ENCODE measurements at places on chromosomes 5 and 9.

DNA sequence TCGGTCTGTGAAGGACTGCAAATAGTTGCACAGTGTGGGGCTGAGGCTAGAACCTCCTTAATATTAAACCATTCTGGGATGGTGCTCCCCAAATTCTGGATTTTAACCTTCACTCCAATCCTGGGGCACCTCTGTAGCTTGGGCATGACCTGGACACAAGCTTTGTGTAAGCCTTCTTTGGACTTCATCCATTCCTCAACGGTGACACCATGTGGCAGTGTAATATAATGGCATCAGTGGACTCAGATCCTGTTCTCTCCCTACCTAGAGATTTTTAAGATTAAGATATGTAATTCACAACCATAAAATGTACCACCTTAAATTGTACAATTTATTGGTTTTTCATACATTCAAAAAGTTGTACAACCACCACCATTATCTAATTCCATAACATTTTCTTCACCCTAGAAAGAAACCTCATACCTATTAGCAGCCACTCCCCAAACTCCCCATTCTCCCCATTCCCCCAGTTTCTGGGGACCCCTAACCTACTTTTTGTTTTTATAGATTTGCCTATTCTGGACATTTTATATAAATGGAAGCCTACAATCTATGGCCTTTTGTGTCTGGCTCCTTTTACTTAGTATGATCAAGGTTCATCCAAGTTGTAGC lies 4.8 kb upstream of the PLGRKT start:
- DNase-seq, result peak; percentile 34

GRCh38 chr5:159518371-159518770 lies 188.1 kb upstream of the IL12B start:
- DNase-seq, result no peak

DNA sequence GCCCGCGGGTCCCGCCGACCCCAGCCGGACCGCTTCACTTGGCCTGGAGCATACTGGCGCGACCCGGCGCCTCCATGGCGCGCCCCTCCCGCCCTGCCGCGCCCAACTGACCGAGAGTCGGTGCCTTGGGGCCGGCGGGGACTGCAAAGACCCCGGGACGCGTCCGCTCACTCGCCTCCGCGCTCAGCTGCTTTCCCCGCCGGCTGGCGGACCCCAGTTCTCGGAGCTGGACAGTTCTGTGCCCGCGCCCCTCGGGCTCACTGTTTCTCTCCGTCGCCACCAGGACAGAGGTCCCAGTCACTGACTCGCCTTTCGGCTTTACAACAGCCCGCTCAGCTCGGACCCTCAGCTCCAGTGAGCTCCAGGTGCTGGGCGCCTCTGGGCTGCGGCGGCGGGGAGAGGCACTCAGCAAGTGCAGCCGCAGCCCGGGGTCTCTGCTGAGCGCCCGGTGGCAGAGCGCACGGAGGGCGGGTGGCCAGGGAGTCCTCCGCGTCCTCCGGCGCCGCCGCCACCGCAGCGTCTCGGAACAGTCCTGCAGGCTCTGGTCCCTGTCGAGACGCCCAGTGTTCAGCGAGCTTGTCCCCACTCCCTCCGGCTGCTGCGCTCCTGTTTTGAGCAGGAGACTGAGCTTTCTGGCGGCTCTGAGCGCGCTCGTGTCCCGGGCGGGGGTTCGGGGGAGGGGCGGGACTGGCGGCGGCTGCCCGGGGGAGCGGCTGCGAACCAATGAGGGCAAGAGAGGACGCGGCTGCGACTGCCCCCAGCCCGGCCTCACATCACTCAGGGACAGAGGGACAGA lies at the start of gene SMIM32:
Gene SMIM32 (minus strand): TSS at position 637 of the 796 bp plus-strand sequence. CDS start 638 bp downstream, outside the sequence.
- DNase-seq, result no peak

DNA sequence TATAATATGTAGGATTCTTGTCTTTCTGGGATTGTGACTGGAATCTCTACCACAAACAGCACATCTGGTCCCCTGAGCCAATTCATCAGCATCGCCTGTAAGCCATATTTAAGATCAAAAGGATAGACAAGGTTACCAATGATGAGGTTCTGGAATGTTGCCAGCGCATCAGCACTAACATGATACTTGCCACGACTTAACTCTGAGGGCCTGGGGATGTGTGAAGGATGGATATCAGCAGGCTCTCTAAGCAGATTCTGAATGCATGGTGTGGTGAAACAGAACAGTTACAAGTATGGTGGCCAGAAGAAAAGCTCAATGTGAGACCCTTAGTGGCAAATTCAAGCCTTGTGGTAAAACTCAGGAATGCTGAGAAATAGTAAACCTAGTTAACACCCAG lies 143.0 kb downstream of the XRCC4 start:
- DNase-seq, result no peak

- DNase-seq, result no peak
Observed at GRCh38 chr9:133168432-133168831, 4.7 kb upstream of the GBGT1 start.

DNA sequence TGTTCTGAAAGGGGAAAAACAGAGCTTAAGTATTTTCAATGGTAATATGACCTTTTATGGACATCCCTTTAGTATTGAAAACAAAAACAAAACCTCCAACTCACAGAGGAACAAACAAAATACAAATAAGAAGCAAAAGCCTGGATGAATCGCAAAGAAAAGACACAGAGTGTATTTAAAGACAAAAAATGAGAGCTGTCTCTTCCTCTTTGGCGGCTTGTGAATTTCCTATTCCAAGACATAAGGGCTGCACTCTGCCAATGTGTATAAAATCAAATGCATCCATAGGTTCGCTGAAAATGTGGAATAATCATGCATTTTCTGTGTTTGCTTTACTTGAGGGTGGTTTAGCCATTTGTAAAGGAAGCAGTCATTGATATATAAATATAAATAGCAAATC lies 739.3 kb upstream of the ZNF608 start:
- no peak for DNase-seq

- no peak for DNase-seq
Observed at GRCh38 chr9:131382850-131383729, 10.8 kb upstream of the PRRC2B start.

GRCh38 chr9:98331536-98332259 lies 76.2 kb upstream of the TBC1D2 start:
- no peak for DNase-seq

GRCh38 chr9:38727497-38728001 lies 7.6 kb upstream of the FAM240B start:
- no peak for DNase-seq

GRCh38 chr9:89467278-89467625 lies 30.7 kb downstream of the SEMA4D start:
- DNase-seq, result no peak

- DNase-seq, result no peak
Observed at GRCh38 chr5:127652952-127653611, 4.2 kb downstream of the CTXN3 start.

- DNase-seq, result no peak
Observed at GRCh38 chr5:62341783-62342475, 35.9 kb downstream of the KIF2A start.

GRCh38 chr5:123273095-123273494 lies 150.1 kb downstream of the CEP120 start:
- no peak for DNase-seq

- no peak for DNase-seq
Observed at GRCh38 chr9:90162819-90163218, 479.8 kb downstream of the DIRAS2 start.

DNA sequence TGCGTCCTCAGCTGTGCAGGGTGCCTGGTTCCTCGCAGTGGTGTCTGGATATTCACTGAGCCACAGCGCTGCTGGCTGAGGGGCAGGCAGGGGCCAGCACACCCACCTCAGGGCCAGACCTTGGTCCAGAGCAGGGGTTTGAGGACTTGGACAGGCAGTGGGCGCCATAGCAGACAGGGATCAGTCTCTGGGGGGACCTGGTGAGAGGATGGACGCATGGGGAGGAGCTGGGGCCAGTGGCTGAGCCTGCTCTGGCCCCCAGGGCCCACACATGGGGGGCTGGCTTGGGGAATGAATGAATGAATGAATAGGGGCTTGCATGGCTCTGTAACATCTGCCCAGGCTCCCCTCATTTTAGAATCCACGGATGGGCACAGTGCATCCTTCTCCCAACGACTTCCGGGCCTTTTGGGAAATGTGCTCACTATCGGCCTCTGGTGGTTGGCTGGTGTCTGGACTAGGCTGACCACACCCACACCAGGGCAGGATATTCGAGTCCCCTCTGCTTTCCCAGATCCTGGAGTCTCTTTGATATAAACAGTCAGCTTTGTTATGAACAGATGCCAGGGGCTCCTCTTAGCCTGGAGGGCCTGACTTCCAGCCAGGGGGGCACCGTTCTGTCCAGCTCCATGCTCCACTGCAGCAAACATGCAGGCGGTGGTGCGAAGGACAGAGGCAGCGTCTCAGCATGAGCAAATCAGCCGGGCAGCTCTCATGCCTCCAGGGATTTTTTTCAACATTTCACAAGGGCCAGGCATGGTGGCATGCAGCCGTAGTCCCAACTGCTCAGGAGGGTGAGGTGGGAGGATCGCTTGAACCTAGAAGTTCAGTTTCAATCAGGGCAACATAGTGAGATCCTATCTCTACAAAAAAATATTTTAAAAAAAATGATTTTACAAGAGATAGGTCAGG lies 62.6 kb downstream of the NEK6 start:
- peak; percentile 43 for DNase-seq

DNA sequence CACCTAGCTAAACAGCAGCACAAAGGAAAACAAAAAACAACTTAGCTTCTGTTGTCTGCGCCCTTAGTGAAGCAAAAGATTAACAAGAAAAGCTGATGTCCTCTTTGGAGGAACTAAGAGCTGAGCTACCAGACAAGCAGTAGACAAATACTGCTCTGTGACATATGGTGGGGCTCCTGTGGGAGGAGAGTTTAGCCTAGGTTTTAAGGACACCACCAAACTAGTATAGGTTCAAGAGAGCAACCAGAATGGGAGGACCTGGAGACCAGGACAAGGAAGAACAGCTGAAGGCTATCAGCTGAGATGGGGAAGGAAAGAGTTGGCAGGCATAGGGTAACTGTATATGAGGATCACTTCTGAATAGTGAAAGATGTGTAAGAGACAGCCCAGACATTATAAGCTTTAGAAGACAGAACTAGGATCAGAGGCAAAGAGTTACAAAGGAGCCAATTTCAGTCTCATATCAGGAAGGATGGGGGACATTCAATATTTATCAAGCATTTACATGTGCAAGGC lies 27.2 kb downstream of the FBXW2 start:
- no peak for DNase-seq

DNA sequence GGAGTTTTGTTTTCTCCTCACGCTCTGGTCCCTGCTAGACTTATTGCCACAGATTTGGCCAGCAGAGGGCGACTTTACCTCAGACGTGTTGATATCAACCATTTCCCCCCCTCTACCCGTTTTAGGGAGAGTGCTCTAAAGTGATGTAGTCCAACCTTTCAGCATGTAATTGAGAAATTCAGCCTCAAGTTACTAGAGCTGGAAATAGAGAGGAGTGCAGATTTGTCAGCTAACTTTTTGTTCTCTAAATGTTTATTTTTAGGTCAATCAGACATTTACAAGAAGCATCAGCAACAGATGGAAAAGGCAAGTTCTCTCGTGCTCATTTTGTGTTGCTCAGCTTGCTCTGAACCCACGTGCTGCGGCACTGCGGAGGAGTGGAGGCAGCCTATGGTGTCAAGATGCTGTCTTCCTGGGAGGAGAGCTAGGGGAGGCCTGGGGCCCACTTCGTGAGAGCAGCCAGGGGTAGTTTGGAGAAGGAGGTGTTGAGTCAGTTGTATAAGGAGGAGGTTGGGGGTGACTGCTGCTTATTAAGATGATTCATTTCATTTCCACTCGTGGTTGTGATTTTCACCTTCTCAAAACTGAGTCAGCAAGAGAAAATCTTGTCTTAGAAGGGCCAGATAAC lies 53.6 kb downstream of the GPR107 start:
- peak; percentile 80 for DNase-seq

GRCh38 chr5:78698191-78698791 lies 49.7 kb upstream of the LHFPL2 start:
- DNase-seq, result no peak

GRCh38 chr9:103789686-103790085 lies 304.4 kb upstream of the SMC2 start:
- no peak for DNase-seq

DNA sequence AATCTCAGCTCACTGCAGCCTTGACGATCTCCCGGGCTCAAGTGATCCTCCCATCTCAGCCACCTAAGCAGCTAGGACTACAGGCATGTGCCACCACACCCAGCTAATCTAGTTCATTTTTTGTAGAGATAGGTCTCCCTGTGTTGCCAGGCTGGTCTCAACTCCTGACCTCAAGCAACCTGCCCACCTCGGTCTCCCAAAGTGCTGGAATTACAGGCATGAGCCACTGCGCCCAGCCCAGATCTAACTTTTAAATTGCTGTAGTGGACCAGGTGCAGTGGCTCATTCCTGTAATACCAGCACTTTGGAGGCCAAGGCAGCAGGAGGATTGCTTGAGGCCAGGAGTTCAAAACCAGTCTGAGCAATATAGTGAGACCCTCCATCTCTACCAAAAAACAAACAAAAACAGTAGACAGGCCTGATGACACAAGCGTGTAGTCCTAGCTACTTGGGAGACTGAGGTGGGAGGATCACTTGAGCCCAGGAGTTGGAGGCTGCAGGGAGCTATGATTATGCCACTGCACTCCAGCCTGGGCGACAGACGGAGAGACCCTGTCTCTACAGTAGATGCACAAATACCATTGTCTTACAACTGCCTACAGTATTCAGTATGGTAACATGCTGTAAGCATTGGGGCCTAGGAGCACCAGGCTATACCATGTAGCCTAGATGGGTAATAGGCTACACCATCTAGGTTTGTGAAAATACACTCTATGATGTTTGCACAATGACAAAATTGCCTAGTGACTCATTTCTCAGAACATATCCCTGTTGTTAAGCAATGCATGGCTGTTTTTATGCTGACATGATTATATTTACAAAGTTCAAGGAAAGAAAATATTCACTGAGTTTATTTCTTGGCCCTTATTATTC lies 1.5 kb upstream of the SIT1 start:
- no peak for DNase-seq

DNA sequence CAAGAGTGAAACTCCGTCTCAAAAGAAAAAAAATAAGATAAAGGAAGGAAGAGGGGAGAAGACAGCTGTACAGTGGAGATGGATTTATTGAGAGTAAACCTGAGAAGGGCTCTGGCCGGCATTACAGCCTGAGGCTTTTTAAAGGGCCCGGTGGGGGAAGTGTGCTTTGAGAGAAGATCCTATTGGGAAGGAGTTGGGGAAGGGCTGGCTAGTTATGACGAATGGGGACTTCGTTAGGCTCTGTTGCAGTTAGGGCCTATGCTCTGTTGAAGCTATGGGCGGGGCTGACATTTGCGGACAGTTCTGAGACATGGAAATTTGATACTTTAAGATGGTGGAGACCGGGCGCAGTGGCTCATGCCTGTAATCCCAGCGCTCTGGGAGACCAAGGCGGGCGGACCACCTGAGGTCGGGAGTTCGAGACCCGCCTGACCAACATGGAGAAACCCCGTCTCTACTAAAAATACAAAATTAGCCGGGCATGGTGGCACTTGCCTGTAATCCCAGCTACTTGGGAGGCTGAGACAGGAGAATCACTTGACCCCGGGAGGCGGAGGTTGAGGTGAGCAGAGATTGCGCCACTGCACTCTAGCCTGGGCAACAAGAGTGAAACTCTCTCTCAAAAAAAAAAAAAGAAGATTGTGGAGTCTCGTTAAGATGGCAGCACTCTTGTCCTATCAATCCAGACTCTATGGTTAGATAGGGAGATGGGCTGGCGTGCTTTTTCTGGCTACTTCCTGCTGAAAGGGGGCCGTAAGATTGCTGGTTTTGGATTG lies 33.2 kb downstream of the C9orf50 start:
- DNase-seq, result no peak
